ENCODE measurements at places on chromosomes 7 and 10.

DNA sequence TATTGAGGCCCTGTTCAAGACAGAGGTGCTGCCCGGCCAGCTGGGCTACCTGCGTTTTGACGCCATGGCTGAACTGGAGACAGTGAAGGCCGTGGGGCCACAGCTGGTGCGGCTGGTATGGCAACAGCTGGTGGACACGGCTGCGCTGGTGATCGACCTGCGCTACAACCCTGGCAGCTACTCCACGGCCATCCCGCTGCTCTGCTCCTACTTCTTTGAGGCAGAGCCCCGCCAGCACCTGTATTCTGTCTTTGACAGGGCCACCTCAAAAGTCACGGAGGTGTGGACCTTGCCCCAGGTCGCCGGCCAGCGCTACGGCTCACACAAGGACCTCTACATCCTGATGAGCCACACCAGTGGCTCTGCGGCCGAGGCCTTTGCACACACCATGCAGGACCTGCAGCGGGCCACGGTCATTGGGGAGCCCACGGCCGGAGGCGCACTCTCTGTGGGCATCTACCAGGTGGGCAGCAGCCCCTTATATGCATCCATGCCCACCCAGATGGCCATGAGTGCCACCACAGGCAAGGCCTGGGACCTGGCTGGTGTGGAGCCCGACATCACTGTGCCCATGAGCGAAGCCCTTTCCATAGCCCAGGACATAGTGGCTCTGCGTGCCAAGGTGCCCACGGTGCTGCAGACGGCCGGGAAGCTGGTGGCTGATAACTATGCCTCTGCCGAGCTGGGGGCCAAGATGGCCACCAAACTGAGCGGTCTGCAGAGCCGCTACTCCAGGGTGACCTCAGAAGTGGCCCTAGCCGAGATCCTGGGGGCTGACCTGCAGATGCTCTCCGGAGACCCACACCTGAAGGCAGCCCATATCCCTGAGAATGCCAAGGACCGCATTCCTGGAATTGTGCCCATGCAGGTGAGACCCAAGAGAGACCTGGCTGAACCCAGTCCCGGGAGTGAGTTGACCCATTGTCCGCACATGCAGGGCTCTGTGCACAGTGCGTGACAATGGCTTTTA is 2.8 kb downstream of the RBP3 start:
- DNase-seq, result no peak

DNA sequence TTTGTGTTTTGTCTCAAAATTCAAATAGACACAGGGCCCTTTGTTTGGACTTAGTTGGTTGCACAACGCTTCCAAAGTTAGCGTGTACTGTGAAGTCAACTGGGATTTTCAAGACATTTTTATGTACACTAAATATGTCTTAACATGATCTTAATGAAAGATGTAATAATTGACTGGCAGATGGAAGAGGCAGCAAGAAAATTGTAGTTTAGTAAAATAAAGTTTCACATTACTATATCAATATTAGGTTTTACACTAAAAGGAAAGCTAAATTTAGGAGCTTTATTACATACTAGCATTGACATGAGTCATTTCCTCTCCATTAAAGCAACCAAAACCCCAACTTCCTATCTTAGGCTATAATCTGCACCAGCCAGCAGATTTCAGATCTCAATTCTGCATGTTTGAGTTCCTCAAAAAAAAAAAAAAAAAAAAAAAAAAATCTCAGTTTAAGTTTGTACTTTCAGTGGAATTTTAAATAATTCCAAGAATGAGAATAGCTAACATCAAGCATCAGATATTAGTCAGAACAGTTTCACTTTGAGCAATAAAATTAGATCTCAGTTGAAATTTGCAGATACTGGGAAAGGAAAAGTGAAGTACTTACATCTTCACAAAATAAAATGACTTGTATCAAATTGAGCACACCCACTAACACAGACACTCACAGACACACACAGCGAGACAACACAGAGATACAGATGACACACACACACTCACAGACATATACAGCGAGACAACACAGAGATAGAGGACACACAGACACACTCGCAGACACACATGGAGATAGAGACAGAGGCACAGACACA is 346.6 kb upstream of the KLF6 start:
- no peak for DNase-seq

- no peak for DNase-seq
Observed at GRCh38 chr7:91421018-91421417, 156.8 kb downstream of the FZD1 start.

DNA sequence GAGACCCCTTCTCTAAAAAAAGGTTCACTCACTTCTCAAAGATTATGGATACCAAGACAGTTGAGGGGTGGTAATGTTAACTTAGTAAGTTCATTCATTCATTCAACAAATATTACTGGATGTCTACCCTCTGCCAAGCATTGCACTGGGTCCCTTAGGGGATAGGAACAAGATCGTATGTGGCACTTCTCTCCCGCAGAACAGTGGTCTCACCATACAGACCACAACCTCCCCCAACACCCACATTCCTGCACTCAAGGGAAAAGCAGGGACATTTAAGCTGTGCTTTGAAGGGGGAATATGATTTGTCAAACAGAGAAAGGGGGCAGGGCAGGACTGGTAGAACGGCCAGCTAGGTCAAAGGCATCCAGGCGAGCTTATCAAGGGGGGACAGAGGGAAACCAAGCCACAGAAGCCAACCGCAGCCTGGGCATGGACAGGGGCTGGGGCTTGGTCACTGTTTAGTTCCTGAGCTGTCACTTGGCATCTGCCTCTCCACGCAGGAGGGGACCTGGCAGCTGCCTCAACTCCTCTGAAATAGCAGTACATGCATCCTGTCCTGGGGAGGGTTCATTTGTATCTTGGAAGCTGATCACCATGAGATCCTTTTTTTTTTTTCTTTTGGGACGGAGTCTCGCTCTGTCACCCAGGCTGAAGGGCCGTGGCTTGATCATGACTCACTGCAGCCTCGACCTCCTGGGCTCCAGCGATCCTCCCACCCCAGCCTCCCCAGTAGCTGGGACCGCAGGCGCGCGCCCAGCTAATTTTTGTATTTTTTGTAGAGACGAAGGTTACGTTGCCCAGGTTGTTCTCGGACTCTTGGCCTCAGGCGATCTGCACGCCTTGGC is 949 bp upstream of the CLIP2 start:
- no peak for DNase-seq

- DNase-seq, result no peak
Observed at GRCh38 chr7:134936893-134937510, 49.3 kb upstream of the AGBL3 start.

- DNase-seq, result no peak
Observed at GRCh38 chr10:76192694-76193320, 761.4 kb downstream of the LRMDA start.

GRCh38 chr7:40551685-40552576 is 417.1 kb downstream of the SUGCT start:
- no peak for DNase-seq

GRCh38 chr7:42107484-42108240 is 129.3 kb downstream of the GLI3 start:
- no peak for DNase-seq

GRCh38 chr10:130230036-130230435 is 93.8 kb downstream of the GLRX3 start:
- DNase-seq, result no peak

GRCh38 chr7:113113912-113114311 is 4.4 kb downstream of the SMIM30 start:
- DNase-seq, result no peak

GRCh38 chr10:73439055-73439454 is 5.7 kb upstream of the MSS51 start:
- DNase-seq, result no peak

DNA sequence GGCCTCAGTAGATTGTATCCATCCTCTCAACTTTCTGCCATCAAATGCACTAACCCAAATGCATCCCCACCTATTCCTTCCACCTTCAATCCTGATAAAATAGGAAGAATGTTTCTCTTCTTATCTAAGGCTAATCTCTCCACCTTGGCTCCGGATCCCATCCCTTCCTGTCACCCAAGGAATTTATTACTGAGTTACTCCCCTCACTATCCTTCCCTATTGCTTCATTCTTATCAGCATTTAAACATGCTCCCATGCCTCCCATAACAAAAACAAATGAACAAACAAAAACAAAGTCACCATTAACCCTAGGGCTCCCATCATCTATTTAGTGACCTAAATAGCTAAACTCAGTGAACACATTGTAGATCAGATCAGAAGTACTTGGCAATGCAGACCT is 25.3 kb downstream of the AASS start:
- no peak for DNase-seq

DNA sequence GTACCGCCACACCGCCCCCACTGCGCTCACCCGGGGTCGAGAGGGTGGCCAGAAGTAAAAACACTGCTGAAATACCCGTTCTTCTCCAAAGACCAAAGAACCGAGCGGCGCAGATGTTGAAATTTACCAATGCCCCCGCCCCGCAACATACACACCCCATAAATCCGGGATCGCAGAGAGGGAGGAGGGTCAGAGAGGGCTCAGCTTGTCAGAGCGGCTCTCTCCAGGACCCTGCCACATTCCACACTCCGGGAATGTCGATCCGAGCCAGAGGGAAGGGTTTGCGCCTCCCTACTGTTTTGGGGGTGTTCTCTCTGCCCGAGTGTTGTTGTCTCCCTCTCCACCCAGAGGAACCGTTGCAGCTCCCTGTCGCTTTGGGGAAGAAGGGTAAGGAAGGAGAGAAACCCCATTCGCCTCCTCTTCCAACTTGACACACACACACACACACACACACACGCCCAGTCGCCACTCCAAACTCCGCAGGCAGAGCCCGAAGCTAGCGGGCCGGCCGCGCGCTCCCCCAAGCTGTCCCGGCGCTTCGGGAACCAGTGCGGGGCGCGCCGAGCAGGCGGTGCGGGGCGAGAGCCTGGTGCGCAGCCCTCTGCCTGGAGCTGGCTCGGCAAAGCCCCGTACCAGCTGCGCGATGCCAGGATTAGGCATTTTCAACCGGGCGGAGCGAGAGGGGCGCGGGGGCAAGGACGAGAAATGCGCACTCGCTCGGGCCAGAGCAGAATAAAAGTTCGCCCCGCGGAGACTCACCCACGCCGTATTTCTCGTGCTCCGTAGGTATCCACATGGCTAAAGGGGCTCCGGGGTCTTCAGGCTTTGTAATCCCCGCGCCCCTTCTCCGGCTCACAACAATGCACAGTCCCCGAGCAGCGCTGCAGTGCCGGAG is 609 bp downstream of the DOCK4 start:
- no peak for DNase-seq

GRCh38 chr7:2192831-2193534 is 39.8 kb downstream of the MAD1L1 start:
- no peak for DNase-seq

DNA sequence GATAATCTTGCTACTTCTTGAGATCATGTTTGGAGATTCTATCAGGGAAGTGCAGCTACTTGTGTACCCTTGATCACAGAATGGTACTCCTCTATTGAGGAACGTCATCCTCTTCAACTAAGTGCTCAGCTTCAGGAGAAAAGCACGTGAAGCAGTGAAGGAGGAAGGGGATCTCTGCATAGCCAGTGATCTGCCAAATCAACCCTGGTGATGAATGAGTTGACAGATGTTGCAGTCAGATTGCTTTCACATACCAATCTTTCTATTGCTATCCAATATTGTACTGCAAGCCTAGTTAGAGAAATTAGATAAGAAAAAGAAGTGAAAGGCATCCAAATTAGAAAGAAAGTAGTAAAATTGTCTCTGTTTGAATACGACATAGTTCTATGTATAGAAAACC is 309.4 kb downstream of the TWIST1 start:
- no peak for DNase-seq

- DNase-seq, result no peak
Observed at GRCh38 chr7:104272767-104273384, 55.5 kb upstream of the LHFPL3 start.

DNA sequence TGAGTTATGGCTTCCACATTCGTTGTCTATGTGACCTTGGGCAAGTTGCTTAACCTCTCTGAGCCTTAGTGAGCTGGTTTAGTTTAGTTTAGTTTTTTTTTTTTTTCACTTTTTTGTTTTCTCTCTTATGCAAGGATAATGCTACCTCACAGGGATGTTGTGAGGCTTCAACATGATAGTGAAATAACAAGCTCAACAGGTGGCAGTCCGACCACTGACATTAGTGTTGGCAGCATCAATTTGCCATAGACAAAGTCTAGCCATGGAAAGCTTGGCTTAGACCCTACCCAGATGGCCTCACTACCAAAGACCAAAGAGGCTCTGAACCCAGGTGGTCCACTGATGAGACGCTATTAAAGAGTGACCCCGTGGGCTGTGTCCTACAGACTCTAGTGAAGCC is 27.2 kb upstream of the UNC5B start:
- no peak for DNase-seq

- DNase-seq, result no peak
Observed at GRCh38 chr7:25314731-25315267, 86.5 kb upstream of the NPVF start.

GRCh38 chr10:132884691-132885271 is 57.6 kb downstream of the CFAP46 start:
- no peak for DNase-seq

DNA sequence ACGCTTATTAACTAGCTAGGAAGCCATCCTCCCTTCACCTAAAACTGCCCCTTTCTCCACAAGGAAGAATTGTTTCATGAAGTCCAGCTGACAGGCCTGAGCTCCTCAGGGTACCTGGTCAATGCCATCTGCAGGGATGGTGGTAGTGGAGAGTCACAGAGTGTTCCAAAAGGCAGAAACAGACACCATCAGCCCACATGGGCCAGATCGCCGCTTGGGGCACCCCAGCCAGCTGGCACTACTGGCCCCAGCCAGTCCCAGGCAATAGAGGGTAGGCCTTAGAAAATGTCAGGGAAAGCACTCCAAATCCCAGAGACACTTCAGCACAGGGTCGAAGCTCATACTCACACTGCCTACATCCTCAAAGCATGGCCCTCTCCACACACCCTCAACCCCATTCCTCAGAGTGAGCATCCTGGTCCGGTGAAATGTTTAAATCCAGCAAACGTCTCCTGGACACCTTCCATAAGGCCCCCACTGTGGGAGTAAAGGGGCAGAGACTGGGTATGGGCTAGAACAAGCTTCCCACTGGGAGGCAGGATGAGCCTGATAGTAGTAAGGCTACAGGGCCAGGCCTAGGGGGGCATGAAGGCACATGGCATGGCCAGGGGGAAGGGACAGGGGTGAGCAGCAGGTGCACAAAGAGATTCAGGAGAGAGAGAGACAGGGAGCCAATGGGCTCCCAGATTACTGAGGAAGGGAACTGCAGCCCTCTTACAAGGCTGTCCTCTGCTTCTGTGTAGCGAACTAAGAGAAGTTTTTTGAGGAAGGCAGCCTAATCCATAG is 1.9 kb downstream of the LRRC20 start:
- DNase-seq, result no peak

DNA sequence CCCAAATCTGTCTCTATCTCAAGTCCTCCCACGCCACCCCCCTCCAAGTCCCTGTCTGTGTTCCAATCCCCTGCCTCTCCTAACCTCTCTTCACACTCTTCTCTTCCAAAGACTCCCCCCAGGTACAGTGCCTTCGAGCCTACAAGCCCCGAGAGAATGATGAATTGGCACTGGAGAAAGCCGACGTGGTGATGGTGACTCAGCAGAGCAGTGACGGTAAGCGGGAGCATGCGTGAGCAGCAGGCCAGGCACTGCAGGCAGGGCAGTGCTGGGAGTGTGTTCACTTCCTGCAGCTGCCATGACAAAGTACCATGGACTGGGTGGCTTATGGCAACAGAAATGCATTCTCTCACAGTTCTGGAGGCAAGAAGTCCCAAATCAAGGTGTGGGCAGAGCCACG is 23.4 kb downstream of the ARHGEF5 start:
- no peak for DNase-seq

All from hematopoietic multipotent progenitor cell treated with erythropoietin and hydrocortisone succinate and interleukin-3 and kit ligand, for 17 days (in vitro differentiated cells).